ENCODE measurements at places on chromosomes 4 and X.

- no peak for DNase-seq
These were observed 45.1 kb downstream of the OR13H1 start for GRCh38 chrX:131588995-131589394.

DNA sequence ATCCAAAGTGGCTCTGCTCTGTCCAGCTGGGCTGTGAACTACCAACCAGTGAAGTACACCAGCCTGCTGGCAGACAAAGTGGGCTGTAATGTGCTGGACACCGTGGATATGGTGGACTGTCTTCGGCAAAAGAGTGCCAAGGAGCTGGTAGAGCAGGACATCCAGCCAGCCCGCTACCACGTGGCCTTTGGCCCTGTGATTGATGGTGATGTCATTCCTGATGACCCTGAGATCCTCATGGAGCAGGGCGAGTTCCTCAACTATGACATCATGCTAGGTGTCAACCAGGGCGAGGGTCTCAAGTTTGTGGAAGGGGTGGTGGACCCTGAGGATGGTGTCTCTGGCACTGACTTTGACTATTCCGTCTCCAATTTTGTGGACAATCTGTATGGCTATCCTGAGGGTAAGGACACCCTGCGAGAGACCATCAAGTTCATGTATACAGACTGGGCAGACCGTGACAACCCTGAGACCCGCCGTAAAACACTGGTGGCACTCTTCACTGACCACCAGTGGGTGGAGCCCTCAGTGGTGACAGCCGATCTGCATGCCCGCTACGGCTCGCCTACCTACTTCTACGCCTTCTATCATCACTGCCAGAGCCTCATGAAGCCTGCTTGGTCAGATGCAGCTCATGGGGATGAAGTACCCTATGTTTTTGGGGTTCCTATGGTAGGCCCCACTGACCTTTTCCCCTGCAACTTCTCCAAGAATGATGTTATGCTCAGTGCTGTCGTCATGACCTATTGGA is 22.6 kb downstream of the NLGN3 start:
- DNase-seq, result no peak

- no peak for DNase-seq
These were observed 61.4 kb upstream of the PACRGL start for GRCh38 chr4:20638825-20639224.

DNA sequence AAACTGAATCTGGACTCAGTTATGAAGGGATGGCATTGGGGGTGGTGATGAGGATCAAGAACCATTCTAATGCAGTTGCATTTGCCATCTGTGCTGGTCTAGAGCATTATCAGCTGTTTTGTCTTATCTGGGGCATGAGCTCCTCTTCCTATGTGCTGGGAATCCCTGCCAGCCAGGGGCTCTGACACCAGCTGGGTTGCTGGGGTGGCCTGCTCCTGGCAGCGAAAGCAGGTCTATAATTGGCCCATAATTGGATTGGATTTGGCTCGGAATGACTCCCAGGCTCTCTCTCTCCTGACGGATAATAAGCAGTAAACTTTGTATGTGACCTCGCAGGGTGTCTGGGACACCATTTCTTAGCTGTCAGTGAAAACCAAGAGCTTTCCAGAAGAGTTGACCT is 34.1 kb downstream of the SMPX start:
- DNase-seq, result no peak

GRCh38 chr4:187474238-187474637 is 521.3 kb upstream of the ZFP42 start:
- DNase-seq, result no peak

DNA sequence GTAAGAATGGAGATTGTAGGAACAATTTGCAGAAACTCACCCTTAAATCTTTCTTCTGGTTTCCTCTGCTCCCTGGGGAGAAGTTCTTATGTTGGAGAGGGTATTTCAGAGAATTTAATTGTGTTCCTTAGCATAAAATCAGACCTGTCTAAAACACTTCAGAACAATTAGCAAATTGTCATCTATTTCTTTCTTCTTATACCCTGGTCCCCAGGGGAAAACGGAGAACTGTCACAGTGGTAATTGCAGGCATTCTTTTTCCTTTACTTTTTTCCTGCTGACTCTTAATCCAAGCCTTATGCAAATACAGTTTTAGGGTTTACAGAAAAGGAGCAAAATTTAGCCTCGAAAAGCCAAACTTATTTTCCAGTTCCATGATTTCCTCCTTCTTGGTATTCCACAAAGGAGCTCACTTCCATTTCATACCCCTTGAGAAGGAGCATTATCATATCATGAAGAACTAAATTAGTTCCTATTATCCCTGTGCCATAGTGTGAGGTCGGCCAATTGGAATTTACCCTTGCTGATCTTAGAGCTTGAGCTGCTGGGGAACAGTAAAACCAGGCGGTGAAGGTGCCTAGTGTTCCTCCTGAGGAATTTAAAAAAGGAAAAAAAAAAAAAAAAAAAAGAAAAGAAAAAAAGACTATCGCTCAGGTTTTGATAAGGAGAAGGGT is 173.8 kb downstream of the IL15 start:
- DNase-seq, result no peak

GRCh38 chrX:9821572-9821971 is 35.3 kb downstream of the SHROOM2 start:
- DNase-seq, result no peak

GRCh38 chr4:176261481-176261880 is 7.5 kb downstream of the ASB5 start:
- DNase-seq, result no peak
